A172 (cell line): ENCODE measurements at places on chromosomes 12 and 14.

- DNase-seq: no peak
Measured at GRCh38 chr14:54117396-54117795, 160.8 kb upstream of the BMP4 start.

DNA sequence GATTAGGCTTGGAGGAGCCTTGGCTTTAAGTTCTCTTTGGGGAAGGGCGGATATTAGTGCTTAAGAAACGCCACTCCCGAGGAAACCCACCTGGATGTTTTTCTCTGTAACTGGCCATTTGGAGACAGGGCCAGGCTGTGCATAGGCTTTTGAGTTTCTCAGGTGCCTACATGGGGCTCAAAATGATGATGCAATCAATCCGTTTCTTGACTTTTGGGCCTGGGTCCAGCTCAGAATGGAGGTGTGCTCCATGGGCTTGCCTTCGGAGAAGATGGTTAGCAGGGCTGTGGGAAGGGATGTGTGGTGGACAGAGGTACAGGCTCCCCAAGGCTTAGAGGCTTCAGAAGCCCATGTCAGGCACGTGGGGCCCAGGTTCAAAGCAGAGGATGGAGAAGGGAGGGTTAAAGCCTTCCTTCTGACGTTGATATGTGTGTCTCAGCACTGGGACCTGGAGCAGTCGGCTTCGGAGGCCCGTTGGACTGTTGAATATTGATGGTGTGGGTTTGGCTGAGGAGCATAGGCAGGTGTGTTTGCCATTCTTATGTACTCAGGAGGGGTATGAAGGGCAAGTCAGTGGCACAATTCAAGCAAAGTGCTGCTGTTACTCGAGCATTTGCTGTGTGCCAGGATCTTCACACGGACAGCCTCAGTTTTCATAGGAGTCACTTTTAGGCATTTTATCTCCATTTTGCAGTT is 82.8 kb downstream of the SLC25A47 start:
- no peak for DNase-seq

- DNase-seq: no peak
Measured at GRCh38 chr12:16002880-16003279, 91.7 kb downstream of the DERA start.

- DNase-seq: no peak
Measured at GRCh38 chr14:88825503-88825902, 1.1 kb downstream of the TTC8 start.

- no peak for DNase-seq
Measured at GRCh38 chr12:71719647-71720370, 33.9 kb downstream of the TMEM19 start.

GRCh38 chr14:73242357-73242901 is 5.1 kb downstream of the PAPLN start:
- no peak for DNase-seq

DNA sequence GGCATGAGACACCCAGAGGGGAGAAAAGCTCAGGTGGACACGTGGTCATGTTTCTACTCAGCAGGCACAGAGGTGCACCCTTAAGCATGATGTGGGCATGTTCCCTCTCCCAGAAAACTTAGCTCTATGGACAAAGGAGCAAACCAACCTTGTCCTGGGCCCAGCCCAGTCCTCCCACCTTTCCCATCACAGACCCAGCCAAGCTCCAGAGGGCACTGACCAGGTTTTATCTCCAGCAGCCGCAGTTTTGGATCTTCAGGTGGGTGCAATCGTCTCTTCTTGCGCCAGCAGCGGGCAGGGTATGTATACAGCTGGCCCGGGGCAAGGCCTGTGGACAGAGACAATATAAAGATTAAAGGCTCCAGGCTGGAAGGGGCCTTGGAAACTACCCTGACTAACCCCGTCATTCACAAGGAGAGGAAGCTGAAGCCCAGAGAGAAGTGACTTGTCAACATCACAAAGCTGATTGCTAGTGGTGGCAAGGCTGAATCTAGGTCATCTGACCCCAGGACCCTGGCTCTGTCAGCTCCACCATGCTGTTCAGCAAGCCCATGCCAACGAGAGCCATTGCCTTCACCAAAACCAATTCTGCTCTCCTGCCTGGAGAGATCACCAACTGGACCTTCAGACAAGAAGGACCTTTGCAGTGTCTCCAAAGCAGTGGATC is 140.7 kb downstream of the DPF3 start:
- no peak for DNase-seq

GRCh38 chr14:104977008-104977680 is 1.0 kb downstream of the AHNAK2 start:
- peak; percentile 73 for DNase-seq

DNA sequence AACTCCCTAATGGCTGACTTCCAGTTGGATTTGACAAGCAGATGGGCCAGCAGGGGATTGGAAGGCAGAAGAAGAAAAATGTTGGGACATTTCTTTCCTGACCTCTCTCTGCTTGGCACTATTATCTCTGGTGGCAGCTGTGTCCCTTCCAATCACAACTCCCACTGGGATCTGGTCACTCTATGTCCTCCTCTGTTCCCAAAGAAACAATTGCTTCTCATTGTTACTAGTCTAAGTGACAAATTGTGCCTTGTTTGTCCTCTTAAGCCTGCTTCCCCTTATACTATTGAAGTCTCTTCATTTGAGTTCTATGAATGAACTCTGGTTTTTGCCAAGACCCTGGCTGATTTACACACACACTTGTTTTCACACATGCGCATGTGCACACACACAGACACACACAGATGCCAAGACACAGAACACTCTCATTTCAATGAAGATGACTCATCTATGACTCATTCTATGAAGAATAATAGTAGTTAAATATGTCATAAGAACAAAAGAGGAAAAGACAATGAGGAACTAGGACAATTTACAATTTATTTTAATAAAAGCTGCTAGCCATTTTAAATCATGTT is 83.0 kb upstream of the FAR2 start:
- DNase-seq: peak; percentile 27

DNA sequence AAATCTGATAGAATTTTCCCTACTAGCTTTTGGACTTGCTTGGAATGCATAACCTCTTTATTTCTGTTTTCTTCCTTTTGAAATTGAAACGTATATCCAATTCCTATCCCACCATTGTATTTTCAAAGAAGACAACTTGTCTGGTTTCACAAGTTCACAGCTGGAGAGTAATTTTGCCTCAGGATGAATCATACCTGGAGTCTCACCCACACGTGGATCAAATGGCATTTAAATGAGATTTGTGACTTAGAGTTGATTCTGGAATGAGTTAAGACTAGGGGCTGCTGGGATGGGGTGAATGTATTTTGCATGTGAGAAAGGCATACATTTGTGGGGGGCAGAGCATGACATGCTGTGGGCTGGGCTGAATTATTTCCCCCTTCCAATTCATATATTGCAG is 516.5 kb upstream of the MGAT4C start:
- no peak for DNase-seq

GRCh38 chr14:85090681-85091080 is 439.3 kb upstream of the FLRT2 start:
- no peak for DNase-seq
